Dermis blood vessel endothelial cell (primary cell): ENCODE measurements at places on chromosomes 5 and 9.

DNA sequence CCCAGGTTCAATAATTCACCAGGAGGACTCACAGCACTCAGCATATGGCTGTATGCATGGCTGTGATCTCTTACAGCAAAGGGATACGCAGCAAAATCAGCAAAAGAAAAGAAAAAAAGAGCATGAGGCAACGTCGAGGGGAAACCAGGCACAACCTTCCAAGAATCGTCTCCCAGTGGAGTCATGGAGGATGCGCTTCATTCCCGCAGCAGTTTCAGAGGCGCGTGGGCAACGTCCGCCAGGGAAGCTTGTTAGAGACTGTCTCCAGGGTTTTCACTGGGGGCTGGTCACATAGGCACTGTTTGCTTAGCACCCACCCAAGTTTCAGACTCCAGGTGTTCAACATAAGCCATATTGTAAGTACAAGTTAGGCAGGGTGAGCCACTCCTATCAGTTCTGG, 44.6 kb downstream of the NSG2 start:
- DNase-seq: no peak

DNA sequence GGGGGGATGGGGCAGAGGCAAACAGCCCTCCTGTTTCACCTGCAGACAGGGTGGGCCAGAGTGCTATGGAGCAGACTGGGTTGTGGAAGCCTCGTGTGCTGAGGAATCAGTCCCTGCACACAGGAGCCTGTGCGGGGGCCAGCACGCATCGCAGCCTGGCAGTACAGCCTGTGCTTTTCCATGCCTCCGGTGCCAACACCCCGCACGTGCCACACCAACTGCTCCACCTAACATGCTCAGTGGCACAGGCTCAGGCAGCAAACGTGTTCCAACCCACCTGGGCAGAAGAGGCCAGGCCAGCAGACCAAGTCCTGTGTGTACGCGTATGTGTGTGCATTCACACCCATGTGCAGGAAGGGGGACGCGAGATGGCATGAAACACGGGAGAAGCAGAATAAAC, 37.4 kb upstream of the FBXW11 start:
- no peak for DNase-seq

DNA sequence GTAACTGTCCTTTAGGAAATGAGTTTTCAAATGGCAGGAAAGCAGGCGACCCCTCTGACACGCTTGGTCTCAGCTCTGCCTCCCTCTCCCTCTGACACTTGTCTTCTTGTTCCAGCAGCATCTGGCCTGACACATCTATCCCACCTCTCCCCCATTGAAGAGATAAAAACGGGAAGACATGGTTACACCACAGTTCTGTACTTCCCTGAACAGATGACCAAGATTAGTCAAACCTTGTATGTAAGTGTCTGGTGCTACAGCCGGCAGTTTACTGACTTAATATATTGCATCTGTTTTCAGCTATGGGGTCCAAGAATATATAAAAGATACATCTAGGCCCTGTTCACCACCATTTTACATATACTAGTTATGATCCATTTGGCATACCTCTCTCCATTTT, 29.6 kb upstream of the MLLT3 start:
- DNase-seq: no peak

DNA sequence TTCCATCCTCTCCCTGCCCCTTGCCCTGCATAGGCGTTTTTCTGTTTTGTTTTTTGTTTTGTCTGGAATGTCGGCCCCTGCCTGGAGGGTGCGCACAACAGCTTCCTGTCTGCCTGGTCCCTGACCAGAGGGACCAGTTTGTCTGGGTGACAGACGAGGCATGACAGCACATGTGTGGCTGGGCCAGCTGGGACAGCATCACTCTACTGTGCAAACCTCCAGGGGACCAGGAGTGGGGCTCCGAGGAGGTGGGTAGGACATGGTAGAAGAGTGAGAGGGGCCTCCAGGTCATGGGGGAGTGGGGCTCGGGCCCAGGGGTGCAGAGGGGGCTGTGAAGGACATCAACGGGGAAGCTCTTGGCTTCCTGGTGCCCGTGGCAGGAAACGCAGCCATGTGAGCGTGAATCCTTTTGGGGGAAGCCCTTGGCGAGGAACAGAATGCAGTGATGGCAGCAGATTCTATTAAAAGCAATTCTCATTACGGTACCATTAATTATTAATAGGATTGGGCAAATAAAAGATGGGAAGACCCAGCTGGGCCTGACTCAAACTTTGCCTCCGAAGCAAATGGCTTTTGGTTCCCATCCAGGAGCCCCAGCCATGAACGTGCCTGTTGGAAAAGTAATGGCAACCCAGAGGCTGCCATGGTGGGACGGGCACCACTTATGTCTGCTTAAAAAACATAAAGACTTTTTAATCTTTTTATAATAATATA, 184.4 kb upstream of the IER5L start:
- no peak for DNase-seq

- DNase-seq: peak; percentile 95
Observed at GRCh38 chr5:10353241-10354047, at the start of gene MARCHF6. Gene MARCHF6, plus strand, starts transcription at chr5:10353695. Its CDS starts 204 bp downstream, at chr5:10353899.

DNA sequence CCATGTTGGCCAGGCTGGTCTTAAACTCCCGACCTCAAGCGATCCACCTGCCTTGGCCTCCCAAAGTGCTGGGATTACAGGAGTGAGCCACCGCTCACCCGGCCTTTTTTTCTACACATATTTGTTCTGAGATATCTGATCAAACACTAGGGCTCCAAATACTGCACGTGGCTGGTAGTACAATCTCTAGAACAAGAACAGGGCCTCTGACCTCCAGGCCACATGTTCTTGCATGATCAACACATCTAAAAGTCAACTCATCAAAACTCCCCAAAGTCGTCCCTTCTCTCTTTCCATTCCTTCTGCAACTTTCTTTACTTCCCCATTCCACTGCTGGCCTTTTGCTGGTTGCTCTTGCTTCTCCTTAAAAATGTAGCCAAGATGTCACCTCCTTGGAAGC, 113.3 kb upstream of the LHFPL2 start:
- no peak for DNase-seq
